Glutamatergic neuron (in vitro differentiated cells): ENCODE measurements at places on chromosomes 3 and 15.

DNA sequence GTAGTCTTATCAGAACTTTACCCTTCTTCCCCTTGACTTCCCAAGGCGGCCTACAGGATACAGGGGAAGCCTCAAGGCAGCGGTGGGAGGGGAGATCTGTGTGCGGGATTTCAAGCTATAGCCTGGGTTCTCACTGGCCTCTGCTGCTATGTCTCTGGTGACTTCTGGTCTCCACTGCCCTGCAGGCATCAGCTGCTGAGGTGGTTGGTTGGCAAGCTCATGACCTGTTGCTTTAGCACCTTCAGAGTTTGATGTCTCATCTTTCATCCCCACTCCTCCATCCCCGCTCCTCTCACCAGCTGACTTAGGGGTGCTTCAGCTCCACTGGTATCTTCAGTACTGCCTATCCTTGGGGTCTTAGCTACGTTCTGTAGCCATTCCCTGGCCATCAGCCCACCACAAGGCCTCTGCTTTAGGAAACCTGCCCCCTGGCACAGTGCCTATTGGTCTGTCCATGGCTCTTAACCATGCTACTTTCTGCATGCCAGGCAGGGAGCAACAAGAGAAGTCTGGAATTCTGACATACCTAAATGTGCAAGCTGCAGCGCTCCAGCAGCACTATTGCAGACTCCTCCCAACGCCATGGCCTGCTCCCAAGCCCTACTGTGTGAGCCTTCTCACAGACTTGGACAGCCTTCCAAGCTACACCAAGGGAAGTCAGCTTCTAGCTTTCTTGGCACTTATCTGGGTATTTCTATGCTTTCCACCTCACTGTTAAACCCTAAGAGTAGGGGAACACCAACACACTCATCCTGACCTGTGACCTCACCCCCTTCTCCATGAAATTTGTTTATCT is 1.8 kb upstream of the YEATS2 start:
- no peak for DNase-seq

GRCh38 chr3:10108091-10108490 is at the start of gene FANCD2OS:
Gene FANCD2OS, minus strand, starts transcription at chr3:10108255. Its CDS starts 3,481 bp downstream, at chr3:10104774.
- no peak for DNase-seq

- no peak for DNase-seq
Measured at GRCh38 chr15:87591582-87591981, 665.0 kb downstream of the NTRK3 start.

DNA sequence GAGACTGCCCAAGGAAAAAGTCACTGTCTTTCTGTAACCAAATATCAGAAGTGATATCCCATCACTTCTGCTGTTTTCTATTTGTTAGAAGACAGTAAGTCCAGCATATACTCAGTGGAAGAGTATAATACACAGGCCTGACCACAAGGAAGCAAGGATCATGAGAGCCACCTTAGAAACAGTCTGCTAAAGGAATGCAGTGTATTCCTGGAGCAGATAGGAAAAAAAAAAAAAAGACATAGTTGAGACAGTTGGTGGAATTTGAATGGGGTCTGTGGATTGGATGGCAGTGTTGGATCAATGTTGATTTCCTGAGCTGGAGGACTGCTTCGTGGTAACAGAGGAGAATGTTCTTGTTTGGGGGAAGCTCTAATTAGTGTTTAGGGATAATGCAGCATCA is 26.5 kb upstream of the FBXL2 start:
- DNase-seq: no peak

GRCh38 chr15:89611317-89611716 is 36.0 kb downstream of the TICRR start:
- no peak for DNase-seq

- no peak for DNase-seq
Measured at GRCh38 chr3:10259798-10260197, 11.5 kb downstream of the TATDN2 start.
